Activated CD4-positive, alpha-beta T cell treated with anti-CD3 and anti-CD28 coated beads for 36 hours (primary cell): ENCODE measurements at places on chromosomes 3 and 15. TPM values are rescaled to one million over a fixed set of nuclear protein-coding genes. Genes with fewer than 3 reads are reported as not detected.

- no peak for DNase-seq
Observed at GRCh38 chr3:188747489-188747888, 424.3 kb upstream of the TPRG1 start.

- no peak for DNase-seq
Observed at GRCh38 chr3:99012051-99012450, 110.6 kb upstream of the DCBLD2 start.

- DNase-seq = no peak
Observed at GRCh38 chr15:74752531-74752930, 3.9 kb downstream of the CYP1A2 start.

DNA sequence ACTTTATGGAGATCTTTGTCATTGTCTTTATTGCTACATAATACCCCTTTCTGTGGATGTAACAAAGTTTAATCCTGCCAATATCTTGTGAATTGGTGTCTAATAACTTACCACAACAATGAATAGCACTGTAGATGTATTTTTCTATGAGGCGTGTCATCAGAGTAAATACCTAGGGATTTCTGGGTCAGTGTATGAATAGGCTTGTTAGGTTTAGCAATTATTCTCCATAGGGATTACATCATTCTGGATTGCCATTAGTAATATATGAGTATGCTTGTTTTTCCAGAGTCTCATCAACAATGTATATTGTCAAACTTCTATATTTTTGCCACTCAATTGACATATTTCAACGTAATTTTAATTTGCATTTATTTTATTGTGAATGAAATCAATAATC, 67.9 kb downstream of the UNC13C start:
- DNase-seq = no peak

GRCh38 chr15:39549912-39550311, 31.0 kb upstream of the THBS1 start:
- no peak for DNase-seq

DNA sequence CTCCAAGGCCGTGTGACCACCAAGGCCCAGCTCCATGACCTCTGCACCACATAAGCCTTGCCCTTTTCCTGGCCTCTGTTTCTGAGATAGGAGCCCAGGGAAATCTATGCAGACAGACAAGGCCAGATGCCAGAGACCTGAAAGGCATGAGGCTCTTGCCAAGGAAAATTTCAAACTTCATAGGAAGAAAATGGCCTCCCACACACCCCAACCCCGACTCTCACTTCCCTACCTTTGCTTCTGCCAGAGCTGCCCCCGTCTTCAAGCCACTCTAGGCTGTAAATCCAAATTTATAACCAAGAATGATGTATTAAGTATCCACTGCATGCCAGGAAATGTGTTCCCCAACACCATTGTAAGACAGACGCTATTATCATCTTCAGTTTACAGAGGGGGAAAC, 65.5 kb upstream of the HRH1 start:
- no peak for DNase-seq

GRCh38 chr3:187983484-187984124, 170.4 kb upstream of the LPP start:
- no peak for DNase-seq

DNA sequence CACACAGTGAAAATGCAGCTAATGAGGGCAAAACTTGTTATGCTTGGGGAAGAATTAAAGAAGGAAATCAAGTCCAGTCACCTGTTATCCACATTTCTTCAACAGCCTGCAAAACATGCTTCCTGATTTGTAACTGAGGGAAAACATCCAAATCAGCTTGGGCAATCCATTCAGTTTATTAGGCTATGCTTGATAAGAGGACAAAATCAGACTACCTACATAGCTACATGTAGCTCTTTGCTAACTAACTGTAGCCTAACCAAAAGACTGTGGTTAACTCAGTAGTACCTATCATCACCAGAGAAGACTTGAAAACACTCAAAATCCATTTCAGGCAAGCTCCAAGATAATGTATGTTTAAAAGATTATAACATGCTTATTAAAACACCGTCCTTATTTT, 436.4 kb downstream of the SHQ1 start:
- DNase-seq = no peak

GRCh38 chr3:72303926-72304325, 519.0 kb upstream of the PROK2 start:
- DNase-seq = no peak

- DNase-seq = no peak
Observed at GRCh38 chr3:79005084-79005483, 762.7 kb downstream of the ROBO1 start.

DNA sequence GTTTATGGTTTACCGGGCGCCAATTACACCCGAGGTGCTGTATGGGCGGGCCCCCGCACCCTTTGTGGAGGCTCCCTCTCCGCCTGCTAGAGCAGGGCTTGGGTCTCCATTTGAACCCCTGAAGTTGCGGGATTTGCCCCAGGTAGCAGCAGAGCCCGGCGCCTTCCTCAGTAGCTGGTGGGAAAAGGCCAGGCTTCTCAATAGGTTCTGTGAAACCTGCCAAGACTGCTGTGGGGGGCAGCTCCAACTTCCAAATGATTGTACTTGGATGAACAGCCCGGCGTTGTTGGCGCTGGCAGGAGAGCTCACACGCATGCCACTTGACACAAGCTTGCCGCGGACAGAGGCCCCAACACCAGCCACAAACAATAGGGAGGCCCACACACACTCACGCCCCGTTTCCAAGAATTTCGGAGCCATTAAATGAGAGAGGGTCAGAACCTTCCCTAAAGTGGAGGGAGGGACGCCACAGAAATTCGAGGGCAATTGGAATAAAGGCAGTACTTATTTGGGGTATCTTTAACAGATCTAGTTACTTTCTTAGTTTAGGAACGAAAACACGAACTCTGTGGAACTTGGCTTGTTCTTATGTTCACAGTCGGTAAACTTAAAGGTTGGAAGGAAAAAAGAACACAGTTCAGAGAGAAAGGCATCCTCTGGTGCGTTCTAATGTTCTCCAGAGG, 1.4 kb downstream of the EPHB3 start:
- no peak for DNase-seq

DNA sequence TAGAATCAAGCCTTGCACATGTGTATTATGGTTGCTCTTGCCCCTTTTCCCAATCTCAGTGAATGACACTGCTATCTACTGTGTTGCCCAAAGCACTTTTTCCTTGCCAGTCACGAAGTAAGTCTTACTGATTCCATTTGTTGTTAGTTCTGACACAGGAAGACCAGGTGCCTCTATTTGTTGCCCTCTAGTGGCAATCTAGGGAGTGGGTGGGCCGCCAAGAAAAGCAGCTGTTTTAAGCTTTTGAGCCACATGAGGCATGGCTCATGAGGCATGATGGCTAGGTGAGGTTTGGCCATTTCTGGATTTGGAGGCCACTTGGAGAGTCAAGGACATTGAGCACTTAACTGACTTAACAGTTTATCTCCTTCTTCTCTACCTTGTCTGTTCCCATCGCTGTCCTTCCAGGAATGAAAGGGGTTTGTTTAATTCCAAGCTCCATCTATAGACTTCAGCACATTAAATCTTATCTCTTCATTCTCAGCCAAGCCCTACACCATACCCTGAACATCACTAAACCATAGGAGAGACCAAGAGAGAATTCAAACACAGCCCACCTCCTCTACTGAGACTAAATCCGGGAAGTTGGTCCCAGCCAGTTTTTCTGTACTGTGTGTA, 103.1 kb downstream of the HCN4 start:
- peak; percentile 72 for DNase-seq

DNA sequence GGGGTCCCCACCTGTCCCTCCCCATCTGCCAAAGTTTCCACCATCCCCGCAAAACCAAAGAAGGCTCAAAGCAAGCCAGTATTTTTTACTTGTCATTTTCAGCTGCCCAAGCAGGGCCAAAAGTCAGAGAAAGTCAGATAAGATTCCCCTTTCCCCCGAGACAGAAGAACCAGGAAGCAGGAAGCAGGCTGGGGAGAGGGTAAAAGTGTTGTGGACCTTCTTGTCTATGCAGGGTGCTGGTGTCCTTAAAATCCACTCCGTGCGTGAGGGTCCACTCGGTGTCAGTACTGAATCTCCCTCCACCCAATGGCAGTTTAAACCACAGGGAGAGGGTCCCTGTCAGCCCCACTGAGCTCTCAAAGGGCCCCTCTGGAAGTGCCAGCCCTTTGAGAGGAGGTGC, 20.2 kb upstream of the RPL32 start:
- no peak for DNase-seq

- no peak for DNase-seq
Observed at GRCh38 chr3:57985176-57985983, 22.8 kb upstream of the FLNB start.

DNA sequence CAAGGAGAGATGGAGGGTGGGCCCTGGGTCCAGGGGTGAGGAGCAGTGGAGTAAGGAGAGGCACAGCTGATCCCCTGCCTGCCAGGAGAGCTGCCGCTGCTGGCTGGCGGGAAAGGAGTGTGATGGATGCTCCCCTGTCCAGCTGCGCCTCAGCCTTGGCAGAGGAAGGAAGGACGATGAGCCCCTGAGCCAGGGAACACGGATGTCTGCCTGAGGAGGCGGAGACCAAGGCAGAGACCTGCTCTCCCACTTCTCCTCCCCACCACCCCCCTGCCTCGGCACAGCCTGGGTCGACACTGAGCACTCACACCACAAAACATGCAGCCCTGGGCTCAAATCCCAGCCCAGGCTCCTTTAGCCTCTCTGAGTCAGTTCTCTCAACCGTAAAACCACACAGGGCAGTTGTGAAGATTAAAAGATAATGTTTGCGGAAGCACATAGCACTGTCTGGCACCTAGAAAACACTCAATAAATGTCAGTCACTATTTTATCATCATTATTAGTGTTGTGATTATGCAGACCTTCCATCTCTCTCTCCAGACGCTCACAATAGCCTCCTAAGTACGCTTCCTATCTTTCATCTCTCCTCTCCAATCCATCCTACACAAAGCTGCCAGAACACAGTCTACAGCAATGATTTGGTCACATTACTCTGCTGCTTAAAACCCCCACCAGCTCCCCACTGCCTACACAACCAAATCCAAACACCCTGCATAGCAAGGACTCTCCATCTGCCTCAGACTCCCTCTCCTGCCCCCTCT, 52.2 kb downstream of the SEMA5B start:
- DNase-seq = peak; percentile 15

- no peak for DNase-seq
Observed at GRCh38 chr3:52400275-52400793, 44.6 kb downstream of the SEMA3G start.

Gene ST3GAL6
- not detected for total RNA-seq

Gene PPARG
- 1.1 TPM for total RNA-seq

Gene FBXO40
- total RNA-seq = not detected

Gene MAGEF1
- 13.6 TPM for total RNA-seq

Gene PLA2G4F
- not detected for total RNA-seq

Gene INKA1
- total RNA-seq = 0.50 TPM

Gene CNTN6
- total RNA-seq = not detected

Gene SYNM
- total RNA-seq = 0.09 TPM

Gene ASB14
- not detected for total RNA-seq

Gene BOC
- total RNA-seq = 0.43 TPM

Gene CFAP44
- 4.3 TPM for total RNA-seq
